ENCODE measurements at places on chromosomes 11 and 22.

- no peak for DNase-seq
Observed at GRCh38 chr11:134856056-134856971, 444.3 kb upstream of the B3GAT1 start.

- no peak for DNase-seq
Observed at GRCh38 chr11:118155776-118156530, 3.3 kb upstream of the SCN4B start.

- no peak for DNase-seq
Observed at GRCh38 chr11:1952806-1953482, 5.8 kb downstream of the MRPL23 start.

DNA sequence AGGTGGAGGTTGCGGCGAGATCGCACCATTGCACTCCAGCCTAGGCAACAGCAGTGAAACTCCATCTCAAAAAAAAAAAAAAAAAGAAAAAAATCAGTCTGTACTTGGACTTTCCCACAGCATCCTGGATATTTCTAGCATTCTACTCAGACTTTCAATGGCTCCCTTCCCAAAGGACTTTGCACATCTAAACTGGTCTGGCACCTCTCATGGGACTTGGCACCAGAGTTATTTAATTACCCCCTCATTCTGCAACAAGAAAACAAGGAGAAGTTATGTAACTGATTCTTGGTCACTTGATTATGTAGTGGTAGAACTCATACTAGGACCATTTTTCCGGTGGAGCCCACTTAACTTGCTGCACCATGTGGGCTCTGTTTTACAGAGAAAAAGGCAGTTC, 519.5 kb downstream of the OPCML start:
- DNase-seq, result no peak

- no peak for DNase-seq
Observed at GRCh38 chr11:34601609-34602008, 19.3 kb upstream of the EHF start.

DNA sequence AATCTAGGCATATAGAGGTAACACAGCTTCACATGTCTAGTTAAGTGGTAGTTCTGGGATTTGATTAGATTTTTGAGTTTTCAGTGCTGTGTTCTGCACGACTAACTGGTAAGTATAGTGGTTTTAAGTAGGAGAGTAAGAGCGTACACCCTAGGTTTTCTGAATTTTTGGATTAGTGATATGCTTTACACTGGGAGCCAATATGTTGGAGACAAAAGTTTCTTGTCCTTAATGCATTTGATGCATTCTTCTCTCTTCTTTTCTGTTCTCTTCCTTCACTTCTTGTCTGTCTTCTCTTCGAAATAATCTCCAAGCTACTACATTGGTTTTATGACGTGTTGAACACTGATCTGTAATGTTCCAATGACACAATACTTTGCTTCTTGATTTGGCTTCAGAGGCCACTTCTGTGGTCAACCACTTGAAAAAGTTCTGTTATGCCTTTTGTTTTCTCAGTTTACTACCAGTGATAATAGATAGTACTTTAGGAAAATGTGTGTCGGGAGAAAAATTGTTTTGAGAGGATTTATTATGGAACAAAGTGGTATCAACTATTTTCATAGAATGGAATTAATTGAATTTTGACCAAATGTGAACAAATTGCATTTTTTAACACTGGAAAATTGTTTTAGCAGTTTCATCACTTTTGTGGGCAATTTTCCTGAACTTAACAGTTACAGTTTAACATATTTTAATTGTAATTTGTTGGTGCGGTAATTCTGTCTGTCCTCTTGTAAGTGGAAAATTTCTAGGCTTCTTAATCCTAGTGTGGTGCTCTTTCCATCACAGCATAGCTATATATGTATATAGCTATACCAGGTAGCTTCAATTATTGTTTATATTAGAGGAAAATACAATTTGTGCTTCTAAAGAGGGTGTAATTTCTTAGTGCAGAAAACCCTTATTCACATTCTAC, 2.6 kb downstream of the PDE3B start:
- DNase-seq, result no peak

DNA sequence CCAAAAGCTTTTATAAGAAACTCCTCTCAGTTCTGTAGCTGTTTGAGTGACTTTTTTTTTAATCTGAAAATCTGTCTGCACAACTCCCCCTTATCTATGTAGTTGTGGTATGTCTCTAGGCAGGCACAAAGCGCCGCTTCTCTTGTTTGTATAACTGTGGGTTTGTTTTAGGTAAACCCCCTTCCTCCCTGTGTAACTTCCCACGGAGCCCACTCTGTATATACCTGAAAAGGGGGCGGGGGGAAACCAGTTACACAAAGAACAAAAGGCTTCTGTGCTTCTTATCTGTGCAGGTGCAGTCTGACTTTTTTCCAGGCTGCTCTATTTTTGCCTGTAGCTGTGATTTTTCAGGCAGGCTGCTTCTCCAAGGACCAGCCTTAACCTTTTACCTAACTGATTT, 13.2 kb downstream of the OR10AG1 start:
- no peak for DNase-seq

DNA sequence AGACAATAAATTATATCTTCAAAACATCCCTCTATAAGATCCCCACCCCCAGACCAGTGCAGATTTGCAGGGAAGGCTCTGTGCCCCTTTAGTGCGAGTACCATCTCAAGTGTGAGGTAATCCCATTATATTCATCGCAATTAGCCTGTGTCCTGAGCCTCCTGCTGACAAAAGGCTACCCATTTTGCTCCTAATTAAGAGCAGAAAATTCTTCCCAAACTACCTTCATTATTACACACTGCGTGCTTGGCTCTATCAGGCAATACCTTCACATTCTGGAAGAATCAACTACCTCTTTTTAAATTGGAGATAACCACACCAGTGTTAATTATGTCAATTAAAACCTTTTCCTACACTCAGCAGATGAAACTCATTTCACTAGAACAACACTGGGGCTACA, 1133.4 kb upstream of the CCDC90B start:
- no peak for DNase-seq

- DNase-seq, result no peak
Observed at GRCh38 chr11:125253795-125254525, 89.4 kb downstream of the PKNOX2 start.

DNA sequence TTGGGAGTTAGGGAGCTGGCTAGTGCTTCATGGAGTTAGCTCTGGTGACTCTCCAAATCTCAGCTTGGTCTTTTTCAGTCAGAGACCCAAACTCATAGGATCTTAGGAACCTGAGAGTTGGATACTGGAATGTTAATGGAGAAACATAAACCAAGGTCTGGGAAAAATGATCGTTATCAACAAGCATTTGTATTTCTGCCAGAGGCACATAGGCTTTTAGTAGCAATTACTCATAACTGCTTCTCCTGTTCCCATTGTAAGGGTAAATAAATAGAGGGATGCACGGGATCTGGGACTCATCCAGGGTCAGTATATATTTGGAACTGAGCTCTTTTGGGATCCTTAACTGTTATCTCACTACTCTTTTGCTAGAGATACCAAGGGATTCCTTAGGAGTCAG, 4.8 kb downstream of the BARX2 start:
- no peak for DNase-seq

- no peak for DNase-seq
Observed at GRCh38 chr22:42170946-42171345, 40.3 kb upstream of the CYP2D6 start.

GRCh38 chr11:10909141-10909883, 51.5 kb upstream of the ZBED5 start:
- no peak for DNase-seq

DNA sequence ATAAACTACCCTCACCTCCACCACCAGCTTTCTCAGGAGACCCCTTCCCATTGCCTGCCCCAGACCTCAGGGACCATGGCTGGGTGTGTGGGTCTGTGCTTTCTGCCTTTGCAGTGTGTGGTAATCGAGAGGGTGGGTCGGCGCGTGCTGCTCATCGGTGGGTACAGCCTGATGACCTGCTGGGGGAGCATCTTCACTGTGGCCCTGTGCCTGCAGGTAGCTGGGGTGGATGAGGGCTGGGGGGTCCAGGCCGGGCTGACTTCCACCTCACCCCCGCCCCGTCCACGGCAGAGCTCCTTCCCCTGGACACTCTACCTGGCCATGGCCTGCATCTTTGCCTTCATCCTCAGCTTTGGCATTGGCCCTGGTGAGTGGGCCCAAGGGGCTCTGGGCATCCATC, 10.5 kb upstream of the MIF start:
- DNase-seq, result no peak

GRCh38 chr11:66879999-66880398, 23.1 kb downstream of the LRFN4 start:
- DNase-seq, result no peak

- no peak for DNase-seq
Observed at GRCh38 chr22:43127166-43127908, 15.9 kb downstream of the MCAT start.

DNA sequence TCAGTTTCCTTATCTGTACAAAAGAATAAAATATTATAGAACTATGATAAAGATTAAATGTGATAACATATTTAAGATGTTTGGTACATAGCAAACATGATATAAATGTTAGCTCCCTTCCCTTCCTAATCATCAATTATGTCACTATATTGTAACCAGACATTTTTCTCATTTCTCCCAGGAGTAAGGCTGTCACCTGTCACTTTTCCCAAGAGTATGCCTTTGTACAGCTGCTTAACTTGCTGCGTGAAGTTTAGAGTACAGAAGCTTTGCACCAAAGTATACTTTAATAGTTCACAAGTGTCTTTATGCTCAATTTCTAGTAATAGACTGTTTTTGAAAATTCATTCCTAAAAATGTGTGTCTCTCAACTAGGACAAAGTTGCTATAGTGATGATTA, 186.9 kb downstream of the DLG2 start:
- DNase-seq, result no peak

- no peak for DNase-seq
Observed at GRCh38 chr11:64772303-64773018, 5.9 kb downstream of the SF1 start.

DNA sequence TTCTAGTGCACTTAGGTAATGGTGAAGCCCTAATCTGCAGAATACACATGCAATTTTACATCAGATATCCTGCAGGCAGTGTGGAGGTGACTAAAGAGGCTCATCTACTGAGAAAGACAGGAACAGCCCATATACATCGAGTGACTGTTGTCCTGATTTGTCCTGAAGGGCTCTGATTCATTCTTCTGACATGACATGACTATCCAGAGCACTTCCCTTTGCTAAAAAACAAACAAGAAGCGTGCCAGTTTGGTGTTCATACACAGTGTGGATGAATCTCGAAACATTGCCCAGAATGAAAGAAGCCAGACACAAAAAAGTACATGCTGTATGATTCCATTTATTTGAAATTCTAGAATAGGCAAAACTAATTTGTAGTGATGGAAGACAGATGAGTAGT, 48.0 kb upstream of the AMPD3 start:
- no peak for DNase-seq

DNA sequence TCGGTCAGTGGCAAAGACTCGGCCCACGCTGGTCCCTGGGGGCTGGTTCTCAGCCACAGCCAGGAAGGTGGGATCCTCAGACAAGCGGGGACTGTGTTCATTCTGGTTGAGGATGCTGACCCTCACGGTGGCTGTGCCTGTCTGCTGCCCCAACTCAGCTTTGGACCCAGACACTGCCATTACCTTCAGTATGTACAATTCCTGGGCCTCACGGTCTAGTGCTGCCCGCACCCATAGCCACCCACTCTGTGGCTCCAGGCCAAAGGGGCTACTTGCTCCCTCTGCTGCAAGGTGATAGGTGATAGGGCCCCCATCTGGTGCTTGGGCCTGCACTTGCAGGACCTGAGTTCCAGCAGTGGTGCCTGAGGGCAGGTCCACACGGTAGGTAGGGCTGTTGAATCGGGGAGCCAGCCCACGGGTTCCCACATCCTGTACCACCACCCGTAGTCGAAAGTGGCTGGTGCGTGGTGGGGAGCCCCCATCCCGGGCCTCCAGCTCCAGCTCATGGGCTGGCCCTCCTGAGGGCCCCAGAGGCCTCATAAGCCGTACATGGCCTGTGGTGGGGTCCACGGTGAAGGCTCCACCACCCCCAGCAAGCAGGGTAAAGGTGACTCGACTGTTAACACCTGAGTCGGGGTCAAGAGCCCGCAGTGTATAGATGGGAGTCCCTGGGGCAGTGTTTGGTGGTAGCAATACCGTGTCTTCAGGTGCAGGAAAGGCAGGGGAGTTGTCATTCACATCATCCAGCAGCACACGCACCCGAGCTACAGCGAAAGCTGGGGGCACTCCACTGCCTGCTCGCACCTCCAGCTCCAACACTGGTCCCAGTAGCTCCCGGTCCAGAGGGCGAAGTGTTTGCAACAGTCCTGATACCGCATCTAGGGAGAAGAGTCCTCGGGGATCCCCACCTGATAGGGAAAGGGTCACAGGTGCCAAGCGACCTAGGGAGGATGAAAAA, 13.2 kb upstream of the TPP1 start:
- no peak for DNase-seq

DNA sequence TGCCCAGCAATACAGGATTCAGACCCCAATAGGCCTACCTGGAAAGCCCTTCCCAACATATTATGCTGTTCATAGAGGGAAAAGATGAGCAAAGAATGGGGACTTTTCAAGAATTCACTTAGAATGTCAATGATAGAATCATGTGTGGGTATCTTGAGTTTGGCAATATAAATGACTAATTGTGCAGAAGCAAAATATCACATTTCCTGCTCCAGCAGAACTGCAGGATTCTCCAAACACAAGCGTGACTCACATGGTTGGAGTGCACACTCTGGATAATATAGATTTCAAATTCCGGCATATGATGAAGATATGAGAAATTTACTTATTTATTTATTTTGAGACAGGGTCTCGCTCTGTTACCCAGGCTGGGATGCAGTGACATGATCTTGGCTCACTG, 12.5 kb upstream of the APOL5 start:
- DNase-seq, result no peak

Measured in stimulated activated CD8-positive, alpha-beta memory T cell treated with anti-CD3 and anti-CD28 coated beads, Interleukin-15, amount 100 ng/mL, for 24 hours (primary cell).